ENCODE measurements at places on chromosomes 16 and 17.
A peak's percentile ranks its signal among the peaks of the same experiment; 100 is the strongest.

DNA sequence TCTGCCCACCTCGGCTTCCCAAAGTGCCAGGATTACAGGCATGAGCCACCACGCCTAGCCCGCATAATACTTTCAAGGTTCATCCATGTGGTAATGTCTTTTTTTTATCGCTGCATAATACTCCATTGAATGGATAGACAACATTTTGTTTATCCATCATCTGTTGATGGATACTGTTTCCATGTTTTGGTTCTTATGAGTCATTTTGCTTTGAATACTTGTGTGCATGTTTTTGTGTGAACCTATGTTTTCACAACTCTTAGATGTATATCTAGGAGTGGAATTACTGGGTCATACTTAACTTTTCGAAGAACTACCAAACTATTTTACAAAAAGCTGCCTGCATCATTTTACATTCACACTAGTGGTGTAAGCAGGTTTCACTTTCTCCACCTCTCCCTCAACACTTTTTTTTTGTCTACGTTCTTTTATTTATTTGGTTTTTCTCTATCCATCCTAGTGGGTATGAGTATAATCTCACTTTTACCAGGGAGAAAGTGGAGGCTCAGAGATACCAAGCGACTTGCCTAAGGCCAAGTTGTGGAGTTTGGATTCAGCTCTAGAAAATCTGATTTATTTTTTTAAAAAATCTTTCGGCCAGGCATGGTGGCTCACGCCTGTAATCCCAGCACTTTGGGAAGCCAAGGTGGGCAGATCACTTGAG is 151.2 kb downstream of the CMIP start:
- no peak for DNase-seq

DNA sequence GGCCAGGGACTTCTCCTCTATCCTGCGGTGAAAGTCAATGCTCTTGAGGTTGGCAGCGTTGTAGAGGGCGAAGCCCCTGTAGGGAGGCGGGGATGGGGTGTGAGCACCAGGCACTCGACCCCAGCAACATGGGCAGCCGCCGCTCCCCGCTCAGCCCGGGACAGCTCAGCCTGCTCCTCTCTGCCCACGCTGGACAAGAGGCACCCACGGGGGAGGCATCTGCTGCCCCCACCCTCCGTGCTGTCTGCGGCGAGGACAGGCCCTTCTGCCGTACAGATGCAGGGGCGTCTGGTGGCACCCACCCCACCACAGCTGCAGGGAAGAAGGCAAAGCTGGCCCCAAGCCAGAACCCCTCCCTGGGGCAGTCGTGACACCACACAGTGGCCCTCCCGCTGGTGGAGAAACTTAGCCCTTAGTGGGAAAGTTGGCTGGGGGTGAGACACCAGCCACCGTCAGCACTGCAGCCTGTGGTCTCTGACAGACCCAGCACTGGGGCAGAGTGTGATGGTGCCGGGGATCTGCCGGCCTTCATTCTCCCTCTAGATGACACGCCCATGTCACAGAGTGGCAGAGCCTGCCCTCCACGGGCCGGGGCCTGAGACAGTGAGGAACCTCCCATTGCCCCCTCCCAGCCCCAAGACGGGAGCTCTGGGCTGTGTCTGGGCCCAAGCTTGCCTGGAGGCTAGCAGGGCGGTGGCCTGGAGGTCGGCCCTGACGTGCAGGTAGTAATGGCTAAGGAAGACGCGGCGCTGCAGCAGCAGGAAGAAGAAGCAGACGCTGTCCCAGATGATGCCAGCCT is 19.5 kb downstream of the CTU2 start:
- no peak for DNase-seq

- peak; percentile 69 for DNase-seq
Observed at GRCh38 chr17:27559506-27560481, 71.2 kb upstream of the LGALS9 start.

DNA sequence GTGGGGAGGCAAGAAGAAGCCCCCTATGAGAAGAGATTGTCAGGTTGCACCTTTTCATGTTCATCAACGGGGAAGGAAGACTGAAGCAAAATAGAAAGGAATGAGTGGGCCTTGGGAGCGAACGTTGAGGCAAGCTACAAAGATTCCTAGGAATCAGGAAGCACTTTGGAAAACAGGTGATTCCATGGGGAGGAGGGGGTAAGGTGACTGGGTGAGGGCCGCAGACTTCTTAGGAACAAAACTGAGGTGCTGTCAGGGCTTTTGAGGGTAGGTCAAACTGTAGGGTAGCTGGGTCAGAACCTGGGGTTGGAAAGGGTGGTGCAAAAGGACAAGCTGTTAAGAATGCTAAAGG is 528 bp downstream of the ITFG1 start:
- no peak for DNase-seq

- DNase-seq, result no peak
Observed at GRCh38 chr17:31692027-31692426, 167.0 kb downstream of the COPRS start.

- DNase-seq, result no peak
Observed at GRCh38 chr17:77930780-77931768, 27.4 kb upstream of the TNRC6C start.

DNA sequence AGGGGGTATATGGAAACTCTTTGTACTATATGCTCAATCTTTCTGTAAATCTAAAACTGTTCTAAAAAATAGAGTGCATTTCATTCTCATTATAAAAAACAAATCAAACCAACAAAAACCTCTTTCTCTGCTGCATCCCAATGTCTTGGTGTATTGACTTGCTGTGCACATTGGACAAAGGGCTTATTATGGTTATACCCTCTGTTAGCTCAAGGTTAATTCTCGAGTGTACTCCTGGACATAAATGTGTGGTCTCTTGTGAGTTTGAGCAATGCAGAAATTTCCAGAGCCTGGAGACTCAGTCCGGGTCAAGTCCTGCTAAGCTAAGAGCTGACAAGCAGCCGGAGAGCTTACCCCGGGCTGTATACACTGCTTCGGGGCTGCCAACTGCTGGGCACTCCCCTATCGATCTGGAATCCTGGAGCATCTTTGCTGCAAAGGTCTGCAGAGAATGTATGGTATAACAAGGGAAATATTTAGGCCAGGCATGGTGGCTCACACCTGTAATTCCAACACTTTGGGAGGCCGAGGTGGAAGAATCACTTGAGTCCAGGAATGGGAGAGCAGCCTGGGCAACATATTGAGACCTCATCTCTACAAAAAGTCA is 66.2 kb upstream of the BRD7 start:
- no peak for DNase-seq

DNA sequence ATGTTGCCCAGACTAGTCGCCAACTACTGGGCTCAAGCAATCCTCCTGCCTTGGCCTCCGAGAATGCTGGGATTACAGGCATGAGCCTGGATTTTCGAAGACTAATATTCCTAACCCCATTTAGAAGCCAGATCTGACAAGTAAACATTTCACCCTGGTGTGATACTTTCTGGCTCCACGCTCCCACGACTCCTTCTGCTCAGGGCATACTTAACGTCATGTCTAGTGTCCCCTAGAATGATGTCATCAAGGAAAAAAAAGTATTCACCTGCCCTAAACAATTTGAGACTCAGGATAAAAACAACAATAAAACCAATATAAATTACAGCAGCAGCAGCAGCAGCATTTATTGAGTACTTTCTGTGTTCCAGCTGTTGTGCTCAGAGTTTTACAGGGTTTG is 13.2 kb downstream of the ITGB3 start:
- DNase-seq, result no peak

GRCh38 chr17:2647957-2648356 is 54.5 kb downstream of the PAFAH1B1 start:
- no peak for DNase-seq

DNA sequence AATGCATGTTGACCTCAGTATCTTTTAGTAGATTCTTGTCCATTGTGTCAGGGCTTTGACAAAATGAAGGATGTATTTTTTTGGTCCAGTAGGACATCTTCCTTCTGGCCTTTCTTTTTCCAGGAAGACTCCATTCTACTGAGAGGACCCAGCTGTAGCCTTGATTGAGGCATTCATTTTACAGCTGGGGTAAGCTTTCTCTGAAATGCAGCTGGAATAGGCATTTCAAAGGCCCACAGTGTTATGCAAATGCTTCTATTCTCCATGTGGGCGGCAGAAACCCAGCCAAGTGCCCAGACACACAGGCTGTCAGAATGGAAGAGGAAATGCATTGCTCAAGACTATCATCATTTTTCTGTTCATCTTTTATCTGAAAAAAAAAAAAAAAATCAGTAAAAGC is 629.0 kb upstream of the CDH8 start:
- DNase-seq, result no peak

GRCh38 chr16:87691686-87692079 is 74.1 kb downstream of the KLHDC4 start:
- no peak for DNase-seq

- no peak for DNase-seq
Observed at GRCh38 chr17:45782889-45783592, 1.1 kb upstream of the CRHR1 start.

GRCh38 chr16:87687126-87687910 is 78.5 kb downstream of the KLHDC4 start:
- no peak for DNase-seq

DNA sequence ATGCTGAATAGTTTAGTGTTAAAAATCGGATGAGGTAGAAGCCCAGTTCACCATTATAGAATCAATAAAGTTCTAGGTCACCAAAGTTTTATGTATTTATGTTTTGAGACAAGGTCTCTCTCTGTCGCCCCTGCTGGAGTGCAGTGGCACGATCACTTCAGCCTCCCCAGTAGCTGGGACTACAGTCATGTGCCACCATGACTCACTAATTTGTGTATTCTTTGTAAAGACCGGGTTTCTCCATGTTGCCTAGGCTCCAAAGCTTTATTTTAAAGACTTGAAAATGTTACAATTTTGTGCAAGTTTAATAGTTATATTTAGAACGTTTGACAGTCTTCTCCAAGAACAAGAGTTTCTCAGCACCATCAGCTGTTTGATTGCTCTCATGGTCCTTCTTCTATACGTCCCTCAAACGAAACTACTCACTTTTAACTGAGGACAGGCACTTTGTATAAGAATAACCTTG is 32.1 kb downstream of the NDE1 start:
- no peak for DNase-seq

- no peak for DNase-seq
Observed at GRCh38 chr17:81073967-81074839, 39.3 kb downstream of the BAIAP2 start.

- DNase-seq, result no peak
Observed at GRCh38 chr17:37147301-37147812, 198.6 kb downstream of the AATF start.
